ENCODE measurements at places on chromosomes 7 and 10.

GRCh38 chr7:109552017-109552416, 982.3 kb downstream of the DNAJB9 start:
- DNase-seq = no peak

- DNase-seq = no peak
These were observed 143.2 kb upstream of the ANK3 start for GRCh38 chr10:60532696-60533468.

GRCh38 chr7:24932815-24933214, 47.2 kb downstream of the OSBPL3 start:
- DNase-seq = peak; percentile 68

DNA sequence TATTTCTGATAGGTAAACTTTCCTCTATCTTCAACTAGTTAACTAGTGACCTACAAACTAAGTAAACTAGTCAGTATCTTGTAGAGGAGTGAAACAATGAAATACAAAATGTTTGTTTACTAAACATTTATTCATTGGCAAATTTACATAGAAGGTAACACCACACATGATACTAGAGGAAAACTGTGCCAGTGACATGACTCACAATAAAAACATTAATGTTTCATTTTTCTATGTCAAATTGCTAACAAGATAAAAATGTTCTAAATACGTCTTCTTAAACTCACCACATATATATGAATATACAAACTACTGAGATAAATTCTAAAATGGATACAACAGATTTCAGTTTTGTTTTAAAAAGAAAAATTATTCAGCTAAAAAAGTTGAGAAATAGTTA, 471.3 kb downstream of the PARD3 start:
- DNase-seq = peak; percentile 42

GRCh38 chr7:107813524-107813923, 10.5 kb upstream of the SLC26A3 start:
- DNase-seq = no peak

DNA sequence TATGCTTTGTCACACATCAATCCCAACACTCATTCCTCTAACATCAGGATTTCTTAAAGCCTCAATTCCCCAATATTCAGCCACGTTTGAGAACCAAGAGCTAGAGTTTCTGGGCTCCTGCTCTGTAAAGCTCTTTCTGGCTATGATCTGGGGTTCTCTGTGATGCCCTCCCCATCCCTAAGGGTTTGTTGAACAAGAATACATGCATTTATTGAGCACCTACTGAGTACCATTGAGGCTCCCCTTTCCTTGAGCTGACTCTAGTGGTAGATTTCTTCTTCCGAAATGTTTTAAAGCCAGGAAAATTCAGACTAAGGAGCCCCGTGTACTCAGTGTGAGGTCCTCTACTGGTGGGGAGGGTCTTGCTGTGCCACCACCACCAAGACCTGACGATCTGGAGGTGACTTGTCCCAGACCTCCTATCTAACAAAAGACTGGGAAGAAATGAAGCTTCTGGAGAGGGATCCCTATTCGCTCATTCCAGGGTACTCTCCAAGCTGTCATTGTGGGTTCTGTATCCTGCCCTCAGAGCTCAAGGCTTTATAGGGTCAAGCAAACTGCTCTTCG, 23.1 kb upstream of the SRGN start:
- no peak for DNase-seq

DNA sequence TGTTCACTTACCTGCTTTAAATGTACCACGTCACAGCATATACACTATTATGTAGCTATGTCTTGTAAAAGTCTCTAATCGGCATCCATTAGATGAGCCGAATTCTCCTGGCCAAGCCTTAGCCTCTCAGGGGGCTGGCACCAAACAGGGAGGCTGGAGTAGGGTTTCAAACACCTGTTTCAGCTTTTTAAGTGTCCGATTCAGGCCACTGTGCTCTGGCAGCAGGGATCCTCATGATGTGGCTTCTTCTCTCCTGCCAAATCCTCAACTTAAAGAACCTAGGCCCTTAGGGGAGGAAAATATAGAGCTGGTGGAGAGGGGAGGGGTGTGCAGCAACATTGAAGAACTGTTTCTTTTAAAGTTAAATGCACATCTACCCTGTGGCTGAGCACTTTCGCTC, 68.5 kb upstream of the NFKB2 start:
- DNase-seq = no peak

Measured in fibroblast of lung (primary cell).